Effector memory CD8-positive, alpha-beta T cell (primary cell): ENCODE measurements at places on chromosomes 4 and X.

DNA sequence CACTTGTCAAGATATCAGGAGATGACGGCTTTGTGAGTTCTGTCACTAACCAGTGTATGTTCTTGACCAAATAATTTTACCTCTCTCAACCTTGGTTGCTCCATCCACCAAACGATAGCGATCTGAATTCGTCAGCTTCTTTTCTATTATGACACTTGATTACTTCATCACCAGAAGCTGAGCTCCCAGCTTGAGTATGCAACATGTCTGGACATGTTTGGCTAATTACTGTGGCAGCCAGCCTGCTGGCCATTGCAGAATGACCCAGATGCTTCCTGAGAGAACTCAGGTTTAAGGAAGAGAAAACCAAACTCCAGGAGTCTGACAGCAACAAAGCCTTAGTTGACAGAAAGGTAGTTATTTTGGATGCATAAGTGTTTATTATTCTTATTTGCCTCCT, 46.4 kb upstream of the PARM1 start:
- no peak for DNase-seq

DNA sequence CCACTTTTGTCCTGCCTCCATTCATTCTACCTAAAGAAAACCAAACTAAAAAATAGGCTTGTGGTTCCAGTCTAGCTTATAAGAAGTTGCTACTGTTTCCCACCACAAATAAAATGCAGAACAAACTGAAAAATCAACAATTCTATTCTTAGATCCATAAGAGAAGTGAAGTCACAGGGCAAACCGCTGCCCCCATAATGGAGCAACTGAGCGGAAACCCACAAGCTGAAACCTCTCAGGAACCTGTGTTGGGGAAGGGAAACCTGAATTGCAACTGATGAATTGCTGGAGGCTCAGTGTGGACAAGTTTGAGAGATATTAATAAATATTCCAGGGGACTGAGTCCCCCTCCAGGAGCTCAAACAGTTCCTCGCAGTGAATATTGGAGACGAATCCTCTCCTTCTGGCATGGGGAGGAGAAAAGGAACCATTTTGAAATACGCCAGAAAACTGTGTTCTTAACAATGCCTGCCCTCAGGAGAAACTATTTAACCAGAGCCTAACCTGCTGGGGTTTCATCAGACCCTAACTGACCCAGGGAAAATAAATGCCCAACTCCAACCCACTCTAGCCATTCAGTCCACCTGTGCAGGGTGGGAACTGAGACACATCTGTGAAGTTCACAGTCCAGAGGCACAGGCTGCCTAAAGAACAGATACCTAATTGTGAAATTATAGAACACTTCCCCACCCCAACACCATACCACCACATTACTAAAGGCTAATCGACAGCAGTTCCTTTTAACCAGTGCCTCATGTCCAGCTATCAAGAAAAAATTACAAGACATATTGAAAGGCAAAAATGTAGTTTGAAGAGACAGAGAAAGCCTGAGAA, 22.8 kb upstream of the SH3RF1 start:
- no peak for DNase-seq

GRCh38 chr4:87051121-87051713, 116.4 kb downstream of the AFF1 start:
- DNase-seq, result no peak

- no peak for DNase-seq
Measured at GRCh38 chr4:86641516-86642090, 47.5 kb downstream of the PTPN13 start.

DNA sequence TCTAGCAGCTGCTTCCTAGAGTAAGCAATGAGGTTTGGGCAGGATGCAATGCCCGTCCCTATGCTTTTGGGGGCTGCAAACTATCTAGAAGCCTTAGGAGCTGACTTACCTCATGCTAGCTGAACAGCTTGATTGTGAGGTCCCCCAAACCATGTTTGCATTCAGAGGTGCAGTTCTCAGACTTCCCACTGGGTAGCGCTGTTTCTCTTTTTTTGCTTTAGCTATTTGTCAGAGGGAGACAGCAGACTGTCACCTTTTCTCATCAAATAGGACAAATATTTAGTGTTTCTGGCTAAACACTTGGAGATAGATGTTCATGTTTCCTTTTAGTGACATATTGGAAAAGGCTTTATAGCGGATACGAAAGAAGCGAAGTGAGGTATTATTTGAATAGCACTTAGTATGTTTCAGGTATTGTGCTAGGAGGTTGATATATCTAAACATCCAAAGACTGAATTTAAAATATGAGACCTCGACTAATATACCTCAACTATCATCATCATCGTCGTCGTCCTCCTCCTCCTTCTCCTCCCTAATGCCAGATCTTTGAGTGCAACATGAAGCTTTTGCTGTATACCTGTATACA, 18.7 kb upstream of the TMEM192 start:
- DNase-seq, result peak; percentile 75

DNA sequence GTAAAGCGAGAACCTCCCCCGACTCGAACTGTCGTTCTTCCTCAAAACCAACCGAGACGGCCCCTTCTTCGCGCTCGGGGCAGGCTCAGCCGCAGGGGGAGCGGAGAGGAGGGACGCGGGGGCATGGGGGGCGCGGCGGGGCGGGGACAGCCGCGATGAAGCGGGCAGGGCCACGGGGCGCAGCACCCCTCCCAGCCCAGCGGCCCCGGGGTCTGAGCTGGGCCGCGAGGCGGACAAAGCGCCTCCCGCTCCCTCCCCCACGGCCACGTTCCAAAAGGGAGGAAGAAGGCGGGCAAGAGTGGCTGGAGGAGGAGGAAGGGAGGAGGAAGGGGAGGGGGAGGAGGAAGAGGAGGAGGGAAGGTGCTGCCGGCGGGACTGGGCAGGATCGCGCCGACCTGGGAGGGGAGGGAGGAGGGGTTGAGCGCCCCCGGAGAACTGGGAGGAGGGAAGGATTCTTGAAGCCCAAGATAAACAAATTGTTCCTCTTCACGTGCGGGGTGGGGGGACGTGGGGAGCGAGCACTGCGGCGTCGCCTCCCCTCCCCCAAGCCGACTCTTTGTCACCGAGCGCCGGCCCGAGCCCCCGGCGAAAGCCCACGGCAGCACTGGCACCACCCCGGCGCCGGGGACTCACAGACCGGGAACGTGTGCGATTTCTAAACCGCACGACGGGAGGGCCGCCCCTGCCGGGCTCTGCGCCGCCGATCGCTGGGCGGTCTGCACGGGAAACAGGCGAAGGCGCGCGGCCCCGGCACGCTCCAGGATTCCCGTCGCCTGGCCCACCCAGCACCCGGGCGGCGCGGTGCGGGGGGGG, 2.9 kb downstream of the MAML3 start:
- DNase-seq, result peak; percentile 53

- DNase-seq, result no peak
Measured at GRCh38 chrX:8711401-8711800, 20.5 kb downstream of the ANOS1 start.
